ENCODE measurements at places on chromosomes 5 and 9.

DNA sequence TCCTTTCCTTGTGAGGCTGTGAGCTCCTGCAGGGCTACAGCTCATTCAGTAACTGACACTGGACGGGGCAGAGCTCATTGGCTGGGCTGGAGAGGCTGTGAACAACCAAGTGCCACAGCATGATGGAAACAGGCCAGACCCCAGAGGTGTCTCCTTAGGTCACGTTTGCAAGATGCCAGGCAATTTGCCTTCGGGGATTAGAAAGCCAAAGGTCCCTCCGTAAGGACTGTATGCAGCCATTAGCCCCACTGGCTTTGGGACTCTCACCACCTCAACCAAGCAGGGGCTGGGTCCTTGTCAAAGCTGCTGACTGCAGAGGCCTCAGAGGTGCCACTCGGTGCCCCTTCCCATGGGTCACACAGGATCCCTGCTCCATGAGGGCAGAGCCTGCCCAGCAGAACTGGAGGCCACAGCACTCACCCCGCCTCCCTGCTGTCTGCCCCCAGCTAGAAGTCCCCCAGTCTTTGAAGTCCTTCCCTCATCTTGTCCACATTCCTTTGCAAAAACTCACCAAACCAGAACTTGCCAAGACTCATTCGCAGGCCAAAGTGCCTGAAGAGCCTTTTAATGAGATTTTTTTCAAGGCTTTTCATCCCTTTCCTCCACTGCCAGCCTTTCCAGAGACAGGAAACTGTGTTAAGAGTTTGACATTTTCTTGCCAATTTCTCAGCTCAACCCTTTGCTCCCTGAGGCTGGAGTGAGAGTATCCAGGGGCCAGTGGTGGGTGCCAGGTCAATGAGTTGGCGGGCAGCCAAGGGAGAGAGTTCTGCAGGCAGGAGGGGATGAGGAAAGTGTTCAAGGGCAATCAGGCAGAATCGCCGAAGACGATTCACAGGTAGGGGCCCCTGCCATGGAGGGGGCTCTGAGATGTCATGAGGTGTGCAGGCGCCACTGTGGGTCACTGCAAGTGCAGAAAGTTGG, 39.7 kb upstream of the SLC25A51 start:
- no peak for DNase-seq

DNA sequence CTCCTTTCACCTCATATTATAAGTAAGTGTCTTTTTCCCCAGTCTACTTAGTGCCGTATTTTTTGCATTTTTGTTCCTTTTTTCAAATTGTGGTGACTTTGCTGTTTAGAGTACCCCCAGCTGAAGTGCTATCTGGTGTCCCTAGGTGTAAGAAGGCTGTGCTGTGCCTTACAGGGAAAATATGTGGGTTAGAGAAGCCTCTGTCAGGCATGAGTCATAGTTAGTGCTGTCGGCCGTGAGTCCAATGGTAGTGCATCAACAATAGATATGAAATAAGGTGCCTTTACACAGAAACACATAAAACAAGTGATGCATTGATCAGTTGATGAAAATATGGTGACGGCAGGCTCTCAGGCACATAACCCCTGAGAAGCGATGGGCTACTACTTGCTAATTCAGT, 20.1 kb downstream of the SYK start:
- no peak for DNase-seq

GRCh38 chr9:31683116-31683515, 701.3 kb upstream of the ACO1 start:
- no peak for DNase-seq

DNA sequence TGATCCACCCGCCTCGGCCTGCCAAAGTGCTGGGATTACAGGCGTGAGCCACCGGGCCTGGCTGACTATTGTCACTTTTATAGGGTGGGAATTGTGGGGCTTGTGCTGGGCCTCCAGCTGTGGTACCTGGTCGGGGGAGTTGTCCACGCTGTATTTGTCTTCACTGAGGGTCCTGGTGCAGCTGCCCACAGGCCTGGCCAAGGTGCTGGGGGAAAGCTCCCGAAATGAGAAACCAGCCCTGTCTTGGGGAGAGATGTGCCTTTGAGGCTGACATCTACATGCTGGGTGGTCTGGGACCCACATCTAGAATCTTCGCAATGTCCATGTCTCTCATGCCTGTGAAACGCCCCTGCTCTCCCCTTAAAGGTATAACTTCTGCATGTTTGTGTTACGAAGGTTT, 2.6 kb downstream of the EXOC3 start:
- no peak for DNase-seq

- DNase-seq: no peak
Measured at GRCh38 chr9:93572636-93573515, 3.5 kb upstream of the PHF2 start.

- DNase-seq: no peak
Measured at GRCh38 chr5:36536616-36537005, 69.8 kb upstream of the SLC1A3 start.

DNA sequence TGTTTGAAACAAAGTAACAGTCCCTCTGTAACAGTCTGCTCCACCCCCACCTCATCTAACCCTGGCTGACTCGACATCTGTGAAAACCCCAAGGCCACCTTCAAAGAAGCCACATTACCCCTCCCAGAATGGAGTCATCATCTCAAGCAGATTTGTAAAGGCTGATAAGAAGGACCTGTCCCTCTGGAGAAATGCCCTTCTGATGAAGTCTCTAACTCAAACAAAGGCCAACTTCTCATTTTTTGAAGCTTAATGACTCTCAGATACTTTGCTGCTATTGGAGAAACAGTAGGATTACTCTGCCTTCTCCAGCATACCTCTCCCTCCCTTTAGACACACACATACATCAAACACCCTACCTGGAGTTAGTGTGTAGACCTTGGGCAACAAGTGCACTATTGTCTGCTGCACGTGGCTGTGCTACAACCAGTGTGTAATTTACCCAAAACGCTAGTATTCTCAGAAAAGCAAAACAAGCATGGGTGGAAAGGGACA, 5.3 kb upstream of the SUSD1 start:
- peak; percentile 38 for DNase-seq

GRCh38 chr5:151239237-151239861, 13.6 kb upstream of the GM2A start:
- no peak for DNase-seq

DNA sequence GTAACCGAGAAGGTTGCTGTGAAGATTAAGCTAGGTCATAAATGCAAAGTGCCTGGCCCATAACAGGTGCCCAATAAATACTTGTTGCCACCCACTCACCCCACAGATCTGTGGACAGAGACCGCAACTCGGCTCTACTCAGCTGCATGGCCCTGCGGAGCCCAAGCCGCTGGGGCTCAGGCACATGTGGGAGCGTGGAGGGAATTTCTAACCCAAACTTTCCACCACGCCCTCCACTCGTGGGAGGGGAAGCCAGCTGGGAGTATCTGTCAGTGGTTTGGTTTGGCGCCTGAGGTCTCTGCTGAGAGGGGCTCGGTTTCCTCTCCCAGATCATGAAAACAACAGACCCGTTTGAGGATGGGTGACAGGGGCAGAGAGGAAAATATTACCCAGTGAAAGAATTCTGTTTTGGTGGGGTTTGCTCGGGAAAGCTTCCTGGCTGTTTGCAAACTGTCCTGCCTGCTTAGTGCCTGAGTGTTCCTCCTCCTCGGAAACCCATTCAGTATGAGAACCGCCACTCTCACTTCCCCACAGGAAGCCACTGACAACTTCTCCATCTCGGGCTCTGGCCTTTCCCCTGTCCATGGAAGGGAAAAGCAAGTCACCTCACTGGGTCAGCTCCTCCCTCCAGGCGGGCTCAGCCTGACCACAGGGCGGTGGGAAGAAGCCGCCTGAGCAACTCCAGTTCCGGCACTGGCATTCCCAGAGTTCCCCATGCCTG, 60.1 kb downstream of the RGS3 start:
- peak; percentile 23 for DNase-seq

- no peak for DNase-seq
Measured at GRCh38 chr9:117882171-117882570, 178.0 kb downstream of the TLR4 start.

- no peak for DNase-seq
Measured at GRCh38 chr5:11459716-11460115, 444.5 kb downstream of the CTNND2 start.

DNA sequence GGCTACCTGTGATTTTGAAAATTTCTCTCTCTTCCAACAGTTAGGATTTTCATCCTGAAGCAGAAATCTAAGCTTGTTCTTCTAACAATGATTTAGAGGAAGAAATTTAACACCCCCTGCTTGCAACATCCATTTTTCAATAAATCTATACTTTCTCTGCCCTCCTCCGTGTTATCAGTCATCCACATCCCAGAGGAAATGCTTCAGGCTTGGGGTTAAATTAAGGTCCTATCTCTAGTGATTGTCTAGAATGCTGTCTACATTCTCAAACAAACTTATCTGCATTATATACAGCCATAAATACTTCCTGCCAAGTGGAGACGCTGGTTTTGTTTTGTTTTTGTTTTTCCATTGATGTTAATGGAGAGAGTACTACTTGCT, 371.0 kb downstream of the CSNK1G3 start:
- DNase-seq: no peak

DNA sequence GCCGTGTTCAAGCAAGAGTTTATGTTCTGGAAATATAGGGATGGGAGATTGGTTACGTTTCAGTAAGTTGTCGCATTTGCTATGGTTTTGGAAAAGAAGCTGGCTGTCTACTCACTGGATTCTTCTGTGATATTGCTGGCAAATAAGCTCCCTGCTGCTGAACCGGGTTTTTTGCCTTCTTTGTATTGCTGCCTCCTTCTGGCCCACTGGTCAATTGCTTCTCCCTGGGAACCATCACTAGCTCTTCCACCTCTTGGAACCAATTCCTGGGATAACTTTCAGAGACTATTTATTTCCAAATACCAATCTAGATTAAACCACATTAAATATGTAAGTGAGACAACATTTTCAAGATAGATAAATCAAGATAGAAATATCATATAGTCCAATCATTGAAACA, 43.0 kb downstream of the NUDT12 start:
- no peak for DNase-seq

- no peak for DNase-seq
Measured at GRCh38 chr9:131447600-131447999, 53.7 kb downstream of the PRRC2B start.

GRCh38 chr9:107158321-107158720, 124.8 kb upstream of the RAD23B start:
- DNase-seq: no peak

DNA sequence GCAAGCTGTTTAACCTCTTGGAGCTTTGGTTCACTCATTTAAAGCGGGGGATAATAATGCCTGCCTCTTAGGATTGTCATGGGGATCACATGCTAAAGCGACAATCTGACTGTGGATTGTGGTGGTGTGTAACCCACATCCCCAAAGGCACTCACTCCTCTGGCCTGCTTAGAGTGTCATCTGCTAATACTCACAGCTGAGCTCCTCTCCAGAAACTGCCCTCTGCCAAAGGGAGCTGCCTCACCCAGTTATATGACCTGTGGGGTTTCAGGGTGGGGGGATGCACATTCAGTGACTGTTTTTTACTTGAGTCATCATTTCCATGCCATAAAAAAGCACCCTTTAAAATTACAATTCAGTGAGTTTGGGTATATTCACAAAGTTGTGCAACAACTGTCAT, 110.0 kb upstream of the SPOCK1 start:
- DNase-seq: no peak

- DNase-seq: no peak
Measured at GRCh38 chr5:17763301-17763700, 129.0 kb downstream of the TAF11L14 start.

GRCh38 chr5:59621477-59621876, 272.0 kb downstream of the PDE4D start:
- DNase-seq: no peak

DNA sequence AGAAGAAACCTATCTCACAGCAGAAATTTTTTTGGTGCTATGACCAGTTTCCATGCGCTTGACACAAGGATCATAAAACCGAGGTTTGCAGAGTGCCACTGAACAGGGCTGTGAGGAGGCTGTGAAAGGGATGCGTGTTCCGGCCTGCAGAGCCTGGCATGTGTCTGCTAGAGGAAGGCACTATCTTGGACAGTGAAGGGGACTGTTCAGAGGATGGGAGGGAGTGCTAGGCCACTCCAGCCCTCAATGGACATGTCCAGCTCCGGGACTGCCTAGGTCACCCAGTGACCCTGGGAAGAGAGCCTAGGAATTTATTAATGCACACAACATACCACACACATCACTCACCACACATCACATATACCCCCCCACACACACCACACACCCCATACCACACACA, 275.9 kb downstream of the GADD45G start:
- DNase-seq: no peak

DNA sequence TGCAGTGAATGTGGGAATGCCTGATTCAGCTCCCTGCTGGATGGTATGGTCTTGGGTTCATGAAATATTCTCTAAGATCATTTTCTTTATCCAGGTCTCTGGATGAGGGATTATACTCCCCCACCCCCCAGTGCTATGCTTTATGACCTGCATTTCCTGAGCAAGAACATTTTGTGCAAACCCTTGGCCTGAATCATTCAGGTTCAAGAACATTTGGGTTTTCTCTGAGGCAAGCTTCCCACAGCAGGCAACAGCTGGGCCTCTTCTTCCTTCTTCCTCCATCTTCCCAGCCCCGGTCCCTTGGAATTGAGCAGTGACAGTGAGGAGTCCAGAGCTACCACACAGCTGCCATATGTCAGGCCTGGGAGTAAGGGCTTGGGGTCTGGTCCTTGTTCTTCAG, 58.6 kb upstream of the TNFSF15 start:
- no peak for DNase-seq

DNA sequence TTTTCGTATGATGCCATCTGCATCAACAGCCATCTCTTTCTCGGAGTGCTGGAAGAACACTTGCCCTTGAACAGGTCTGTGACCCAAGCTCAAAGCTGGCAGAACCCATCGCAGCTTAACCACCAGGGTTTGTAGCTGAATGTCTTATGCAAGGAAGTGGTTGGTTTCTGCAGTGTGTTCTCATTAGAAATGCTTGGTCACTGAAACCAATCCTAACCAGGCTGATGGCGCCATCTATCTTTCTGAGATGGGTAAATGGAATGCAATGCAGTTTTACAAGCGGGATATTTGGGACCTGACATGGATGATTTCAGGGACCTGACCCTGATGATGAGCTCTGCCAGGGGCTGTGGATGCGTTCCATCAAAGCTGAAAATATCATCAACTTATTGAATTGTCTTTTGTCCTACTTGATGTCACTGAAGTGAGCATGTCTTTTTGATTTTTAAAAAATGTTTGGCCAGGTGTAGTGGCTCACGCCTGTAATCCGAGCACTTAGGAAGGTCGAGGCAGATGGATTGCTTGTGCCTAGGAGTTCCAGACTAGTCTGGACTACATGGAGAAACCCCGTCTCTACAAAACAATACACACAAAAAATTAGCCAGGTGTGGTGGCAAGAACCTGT, 28.7 kb downstream of the DMRT3 start:
- no peak for DNase-seq

Measured in T-helper 22 cell (primary cell).